ENCODE measurements at places on chromosomes 16 and 17. TPM values are rescaled to one million over a fixed set of nuclear protein-coding genes. Genes with fewer than 3 reads are reported as not detected.

Gene TRPV3
- total RNA-seq, result 1.2 TPM

- DNase-seq, result no peak
- no peaks in the 10 kb centered on the region for H3K4me1 ChIP-seq
- H3K27ac ChIP-seq, result no peak overlapping the region
- no peaks in the 10 kb centered on the region for H3K27me3 ChIP-seq
- no peak overlapping the region for H3K4me3 ChIP-seq
Observed at GRCh38 chr17:35167046-35167445, 19.4 kb downstream of the UNC45B start.

Gene ACSM2A
- total RNA-seq, result not detected

Gene KRT28
- total RNA-seq, result not detected

Gene EIF3C
- total RNA-seq, result 990 TPM

DNA sequence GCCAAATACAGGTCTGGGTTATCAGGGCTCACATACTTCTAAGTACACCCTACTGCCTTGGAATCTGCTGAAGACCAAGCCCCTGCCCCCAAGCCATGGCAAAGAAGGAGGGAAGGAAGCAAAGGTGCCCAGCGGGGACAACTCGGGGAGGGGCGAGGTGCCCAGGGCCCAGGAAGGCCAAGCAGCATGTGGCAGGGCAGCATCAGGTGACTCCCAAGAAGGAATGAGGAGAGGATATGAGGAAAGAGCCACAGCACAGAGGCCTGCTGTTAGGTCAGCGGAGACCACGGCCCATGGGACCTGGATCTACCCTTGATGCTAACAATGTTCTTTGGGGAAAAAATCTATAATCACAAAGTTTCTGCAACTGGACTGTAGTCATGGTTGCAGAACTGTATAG lies 142.6 kb upstream of the CRHR1 start:
- H3K27ac ChIP-seq, result no peak overlapping the region
- no peaks in the 10 kb centered on the region for H3K4me1 ChIP-seq
- no peak overlapping the region for H3K4me3 ChIP-seq
- H3K27me3 ChIP-seq, result no peaks in the 10 kb centered on the region
- peaks cover 19% of the 10 kb centered on the region for H3K36me3 ChIP-seq
- DNase-seq, result no peak

Gene SEZ6L2
- total RNA-seq, result 50.8 TPM

Gene ITGAL
- total RNA-seq, result not detected

GRCh38 chr16:70750893-70751467 lies 50.0 kb downstream of the VAC14 start:
- no peak for DNase-seq
- no peak overlapping the region for H3K4me3 ChIP-seq
- H3K4me1 ChIP-seq, result peaks cover 7% of the 10 kb centered on the region
- no peaks in the 10 kb centered on the region for H3K27me3 ChIP-seq

Gene GPR142
- total RNA-seq, result not detected

DNA sequence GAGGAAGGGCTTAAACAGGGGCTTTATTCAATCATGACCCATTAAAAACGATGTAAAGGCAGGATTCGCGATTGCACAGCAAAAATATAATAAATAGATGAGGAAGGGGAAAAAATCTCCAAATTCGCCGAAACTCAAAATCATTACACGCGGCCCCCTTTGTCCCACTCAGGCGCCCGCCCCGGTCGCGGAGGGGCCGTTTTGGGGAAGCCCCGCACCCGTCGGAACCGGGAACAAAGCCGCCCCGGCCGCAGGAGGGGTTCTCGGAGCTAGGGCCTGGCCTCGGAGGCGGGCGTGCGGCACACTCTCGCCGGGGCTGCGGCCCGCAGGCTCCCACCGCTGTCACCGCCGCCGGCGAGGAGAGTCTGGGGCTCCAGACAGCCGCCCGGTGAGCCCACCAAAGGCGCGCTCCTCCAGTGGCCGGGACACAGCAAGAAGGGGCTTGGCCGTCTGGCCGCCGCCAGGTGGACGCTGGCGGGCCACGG lies 521 bp downstream of the C16orf87 start:
- H3K4me1 ChIP-seq, result no peaks in the 10 kb centered on the region
- peak overlapping the region; percentile 96 for H3K4me3 ChIP-seq
- H3K36me3 ChIP-seq, result no peaks in the 10 kb centered on the region
- no peak for DNase-seq
- no peak overlapping the region for H3K27ac ChIP-seq

GRCh38 chr16:54106057-54106456 lies 180.5 kb downstream of the IRX3 start:
- no peak for DNase-seq
- no peak overlapping the region for H3K4me3 ChIP-seq
- H3K36me3 ChIP-seq, result no peaks in the 10 kb centered on the region
- no peak overlapping the region for H3K27ac ChIP-seq
- no peaks in the 10 kb centered on the region for H3K4me1 ChIP-seq
- H3K27me3 ChIP-seq, result no peaks in the 10 kb centered on the region

DNA sequence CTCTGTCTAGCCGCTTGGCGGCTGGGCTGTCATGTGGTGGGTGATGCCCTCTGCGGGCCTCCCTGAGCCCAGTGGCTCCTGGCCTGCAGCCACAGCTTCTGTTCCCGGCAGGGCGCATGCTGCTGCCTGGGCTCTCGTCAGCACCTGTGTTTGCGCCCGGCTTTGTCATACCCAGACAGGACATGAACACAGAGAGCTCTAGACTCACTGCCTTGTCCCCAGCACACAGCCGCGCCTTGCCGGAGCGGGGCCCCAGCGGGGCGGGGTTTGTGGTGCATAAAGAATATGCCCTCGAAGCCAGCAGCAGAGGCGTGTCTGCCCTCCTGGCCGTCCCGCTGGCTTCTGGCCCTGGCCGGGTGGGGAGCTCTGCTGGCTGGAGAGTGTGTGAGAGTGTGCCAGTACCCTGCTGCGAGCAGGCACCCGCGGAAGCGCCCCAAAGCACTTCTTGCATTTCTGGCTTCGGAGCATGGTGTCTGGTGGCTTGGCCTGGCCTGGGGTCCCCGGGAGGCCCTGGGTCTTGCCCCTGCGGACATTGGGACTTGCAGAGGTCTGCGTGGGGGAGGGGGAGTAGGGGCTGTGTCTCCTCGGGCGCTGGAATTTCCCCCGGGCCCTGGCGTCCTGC lies 14.4 kb downstream of the ASPSCR1 start:
- no peak overlapping the region for H3K27ac ChIP-seq
- no peaks in the 10 kb centered on the region for H3K4me1 ChIP-seq
- H3K4me3 ChIP-seq, result no peak overlapping the region
- H3K27me3 ChIP-seq, result no peaks in the 10 kb centered on the region
- no peaks in the 10 kb centered on the region for H3K36me3 ChIP-seq

GRCh38 chr16:70804734-70805169 lies 3.8 kb upstream of the VAC14 start:
- H3K4me3 ChIP-seq, result no peak overlapping the region
- DNase-seq, result no peak

GRCh38 chr17:82980632-82981031 lies 98.8 kb upstream of the METRNL start:
- no peaks in the 10 kb centered on the region for H3K27me3 ChIP-seq
- no peak overlapping the region for H3K27ac ChIP-seq
- H3K36me3 ChIP-seq, result no peaks in the 10 kb centered on the region
- H3K4me3 ChIP-seq, result no peak overlapping the region

DNA sequence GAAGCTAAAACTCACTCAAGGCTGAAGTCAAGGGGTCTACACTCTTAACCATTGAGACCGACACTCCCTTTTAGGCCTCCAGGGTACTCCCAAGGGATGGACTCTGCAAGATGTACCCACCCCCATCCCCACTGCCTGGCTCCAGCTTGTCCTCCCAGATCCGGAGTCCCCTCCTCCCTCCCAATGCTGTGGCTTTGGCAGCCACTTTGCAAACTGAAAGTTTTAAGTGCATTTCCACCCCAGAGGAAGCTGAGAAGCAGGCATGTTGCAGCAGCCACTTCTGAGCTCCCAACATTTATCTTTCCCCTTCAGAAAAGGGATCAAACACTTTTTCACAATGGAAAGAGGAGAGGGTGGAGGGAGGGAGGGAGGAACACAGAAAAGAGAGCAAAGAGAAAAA lies 115.2 kb downstream of the COPRS start:
- DNase-seq, result peak; percentile 60
- no peaks in the 10 kb centered on the region for H3K4me1 ChIP-seq
- H3K4me3 ChIP-seq, result no peak overlapping the region
- no peaks in the 10 kb centered on the region for H3K27me3 ChIP-seq
- no peak overlapping the region for H3K27ac ChIP-seq
- H3K36me3 ChIP-seq, result no peaks in the 10 kb centered on the region

DNA sequence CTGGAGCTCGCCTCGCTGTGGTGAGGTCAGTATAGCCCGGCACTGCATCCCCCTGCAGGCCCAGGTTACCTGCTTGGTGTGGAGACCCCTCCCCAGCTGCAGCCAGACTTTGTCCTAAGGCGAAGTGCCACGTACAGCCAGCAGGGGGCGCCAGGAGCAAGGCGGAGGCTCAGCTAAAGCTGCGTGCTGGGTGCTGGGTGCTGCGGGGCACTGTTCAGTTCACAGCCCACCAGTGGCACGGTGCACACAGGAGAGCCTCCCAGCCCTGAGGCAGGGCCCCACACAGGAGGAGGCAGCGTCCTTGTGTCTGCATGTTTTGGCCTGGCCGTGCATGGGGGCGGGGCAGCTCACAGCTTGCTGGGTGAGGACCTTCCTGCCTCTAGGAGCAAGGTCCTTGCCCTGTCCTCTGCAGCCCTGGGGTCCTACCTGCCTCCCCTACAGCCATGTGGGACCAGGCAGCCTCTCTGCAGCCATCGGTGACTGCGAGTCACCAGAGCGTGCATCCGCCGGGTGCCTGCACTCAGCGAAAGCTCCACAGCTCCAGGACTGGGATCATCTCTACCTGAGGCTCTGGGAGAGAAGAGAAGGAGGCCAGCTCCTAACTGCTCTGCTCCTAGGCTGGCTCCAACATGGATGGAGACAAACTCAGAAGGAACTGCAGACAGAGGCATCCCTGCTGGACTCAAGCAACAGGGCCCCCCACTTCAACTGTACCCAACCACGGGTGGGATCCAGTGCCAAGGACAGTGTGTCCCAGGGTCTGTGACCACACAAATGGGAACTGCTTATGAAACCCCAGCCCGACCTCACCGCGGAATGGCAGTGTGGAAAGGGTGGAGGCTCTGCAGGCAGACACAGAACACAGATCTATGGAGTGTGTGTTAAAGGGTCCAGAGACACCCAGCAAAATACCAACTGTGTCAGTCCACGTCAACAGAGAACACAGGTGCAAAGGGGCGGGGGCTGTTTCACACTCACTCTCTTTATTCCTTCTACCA lies 19.0 kb downstream of the SLC7A5 start:
- H3K4me3 ChIP-seq, result no peak overlapping the region
- no peaks in the 10 kb centered on the region for H3K27me3 ChIP-seq
- peak; percentile 86 for DNase-seq
- no peak overlapping the region for H3K27ac ChIP-seq
- peaks cover 68% of the 10 kb centered on the region for H3K36me3 ChIP-seq

DNA sequence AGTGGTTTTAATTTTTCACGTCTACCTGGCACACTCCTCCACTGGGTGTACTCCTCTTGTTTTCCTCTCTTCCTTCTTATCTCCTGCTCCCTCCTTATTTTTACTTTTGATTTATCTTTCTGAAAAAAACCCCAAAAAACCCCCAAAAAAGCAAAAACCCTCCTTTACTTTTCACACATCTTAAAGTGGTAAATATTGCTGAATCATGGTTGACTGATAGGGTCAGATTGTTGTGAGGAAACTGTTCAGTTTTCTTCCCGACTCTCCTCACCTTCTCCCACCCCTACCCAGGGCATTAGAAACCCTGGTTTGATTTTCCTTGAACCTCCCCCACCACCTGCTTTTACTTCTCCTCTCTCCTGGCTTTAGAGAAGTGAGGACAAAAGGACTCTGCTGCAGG lies 25.4 kb downstream of the ARHGAP44 start:
- H3K27ac ChIP-seq, result no peak overlapping the region
- no peaks in the 10 kb centered on the region for H3K4me1 ChIP-seq
- peaks cover 7% of the 10 kb centered on the region for H3K36me3 ChIP-seq
- no peak overlapping the region for H3K4me3 ChIP-seq
- DNase-seq, result no peak

DNA sequence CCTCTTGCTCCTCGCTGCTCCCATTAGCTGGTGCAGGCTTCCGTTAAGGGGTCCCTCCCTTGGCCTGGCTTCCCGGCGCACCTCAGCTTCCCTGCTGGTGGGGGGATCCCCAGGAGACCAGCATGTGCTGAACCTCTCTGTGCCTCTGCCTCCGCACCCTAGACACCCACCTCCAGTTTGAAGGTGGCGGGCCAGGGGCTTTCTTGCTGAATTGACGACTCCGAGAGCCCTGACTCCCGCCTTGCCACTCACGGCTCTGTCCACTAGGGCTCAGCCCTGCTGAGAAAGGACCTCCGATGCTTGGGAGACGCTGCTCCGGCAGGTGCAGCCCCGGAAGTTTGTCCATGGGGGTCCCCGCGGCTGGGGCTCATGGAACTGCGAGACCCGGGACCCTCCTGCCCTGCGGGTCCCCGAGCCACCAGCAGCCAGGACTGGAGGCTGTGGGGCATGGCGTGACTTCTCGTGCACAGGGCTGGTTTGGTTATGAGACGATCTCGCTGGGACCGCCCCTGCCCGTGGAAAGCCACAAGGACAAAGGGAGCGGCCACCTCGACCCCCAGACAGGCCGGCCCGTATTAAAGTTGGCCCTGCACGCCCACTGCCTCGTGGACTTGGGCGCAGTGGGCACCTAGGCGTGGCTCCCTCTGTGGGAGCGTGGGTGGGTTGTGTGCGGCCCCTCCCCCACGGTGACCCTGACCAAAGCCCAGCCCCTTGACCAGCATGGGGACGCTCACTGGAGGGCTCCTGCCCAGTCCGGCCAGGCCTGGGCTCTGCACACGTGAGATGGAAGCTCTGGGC lies 8.1 kb downstream of the CHMP6 start:
- peak; percentile 34 for DNase-seq
- H3K27me3 ChIP-seq, result no peaks in the 10 kb centered on the region
- no peak overlapping the region for H3K27ac ChIP-seq
- no peak overlapping the region for H3K4me3 ChIP-seq

- H3K4me1 ChIP-seq, result peaks cover 4% of the 10 kb centered on the region
- H3K36me3 ChIP-seq, result no peaks in the 10 kb centered on the region
- peak overlapping the region; percentile 77 for H3K4me3 ChIP-seq
- no peaks in the 10 kb centered on the region for H3K27me3 ChIP-seq
- DNase-seq, result no peak
Observed at GRCh38 chr16:28259091-28259780, 33.1 kb upstream of the SBK1 start.

Gene CACNB1
- total RNA-seq, result 17.5 TPM

- H3K4me1 ChIP-seq, result no peaks in the 10 kb centered on the region
- no peak overlapping the region for H3K4me3 ChIP-seq
- H3K36me3 ChIP-seq, result no peaks in the 10 kb centered on the region
- no peak overlapping the region for H3K27ac ChIP-seq
Observed at GRCh38 chr17:33509331-33509730, 216.2 kb upstream of the ASIC2 start.

GRCh38 chr16:2776500-2777139 lies 460 bp downstream of the ELOB start:
- no peaks in the 10 kb centered on the region for H3K27me3 ChIP-seq
- H3K27ac ChIP-seq, result no peak overlapping the region
- peak overlapping the region; percentile 99 for H3K4me3 ChIP-seq
- no peak for DNase-seq
- peaks cover 11% of the 10 kb centered on the region for H3K36me3 ChIP-seq
- no peaks in the 10 kb centered on the region for H3K4me1 ChIP-seq

GRCh38 chr17:65025297-65025696 lies 31.2 kb downstream of the GNA13 start:
- no peaks in the 10 kb centered on the region for H3K4me1 ChIP-seq
- no peak overlapping the region for H3K27ac ChIP-seq
- H3K27me3 ChIP-seq, result no peaks in the 10 kb centered on the region
- H3K36me3 ChIP-seq, result peaks cover 2% of the 10 kb centered on the region

GRCh38 chr17:58371300-58371950 lies 19.4 kb upstream of the SUPT4H1 start:
- no peaks in the 10 kb centered on the region for H3K27me3 ChIP-seq
- H3K27ac ChIP-seq, result no peak overlapping the region
- H3K4me1 ChIP-seq, result peaks cover 6% of the 10 kb centered on the region
- DNase-seq, result no peak
- H3K36me3 ChIP-seq, result no peaks in the 10 kb centered on the region

Gene PRSS33
- not detected for total RNA-seq

All from H9 (cell line).